ENCODE measurements at places on chromosomes 11 and 22. TPM values are rescaled to one million over a fixed set of nuclear protein-coding genes. Genes with fewer than 3 reads are reported as not detected.

The MTCH2 gene
- 58.7 TPM for total RNA-seq

DNA sequence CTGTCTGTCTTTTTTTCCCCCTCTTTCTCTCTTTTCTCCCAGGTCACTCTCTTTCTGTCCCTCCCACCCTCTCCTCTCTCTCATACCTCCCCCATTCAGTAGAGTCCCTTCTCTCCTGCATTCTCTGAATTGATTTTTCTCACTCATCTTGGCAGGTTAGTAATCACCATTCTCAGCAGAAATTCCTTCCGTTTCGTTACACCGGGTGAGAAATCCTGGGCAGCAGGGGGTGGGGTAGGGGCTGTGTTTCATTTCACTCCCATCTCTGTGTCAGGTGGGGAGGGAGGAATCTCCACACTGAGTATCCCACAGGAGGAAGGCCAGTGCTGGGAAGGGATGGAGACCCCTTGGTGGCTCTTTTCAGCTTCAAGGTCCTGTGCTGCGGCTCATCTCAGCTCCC, 253.5 kb downstream of the MIAT start:
- H3K4me3 ChIP-seq, result no peak overlapping the region
- H3K27ac ChIP-seq, result no peak overlapping the region
- no peaks in the 10 kb centered on the region for H3K36me3 ChIP-seq
- DNase-seq, result no peak

DNA sequence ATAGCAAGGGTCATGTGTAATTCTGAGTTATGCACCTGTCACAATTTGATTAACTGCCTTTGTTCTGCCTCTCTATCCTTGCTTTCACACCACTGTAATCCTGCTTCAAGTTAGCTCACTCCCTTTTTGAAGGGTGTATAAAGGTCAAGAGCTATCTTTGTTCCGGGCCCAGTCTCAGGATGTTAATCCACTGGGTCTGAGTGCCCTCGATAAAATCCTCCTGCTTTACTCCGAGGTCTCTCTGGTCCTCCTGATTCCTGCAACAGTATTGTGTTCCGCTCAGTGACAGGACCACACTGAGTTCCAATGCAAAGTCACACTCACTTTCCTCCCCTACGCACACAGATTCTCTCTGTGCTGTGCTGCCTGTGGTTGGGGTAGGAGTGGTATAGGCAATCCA, 186.5 kb downstream of the DYNC2H1 start:
- H3K36me3 ChIP-seq, result peaks cover 38% of the 10 kb centered on the region
- no peak overlapping the region for H3K4me3 ChIP-seq
- DNase-seq, result no peak

The LYVE1 gene
- total RNA-seq, result not detected

The ELFN2 gene
- total RNA-seq, result 0.89 TPM
